ENCODE measurements at places on chromosomes 6 and 20.

DNA sequence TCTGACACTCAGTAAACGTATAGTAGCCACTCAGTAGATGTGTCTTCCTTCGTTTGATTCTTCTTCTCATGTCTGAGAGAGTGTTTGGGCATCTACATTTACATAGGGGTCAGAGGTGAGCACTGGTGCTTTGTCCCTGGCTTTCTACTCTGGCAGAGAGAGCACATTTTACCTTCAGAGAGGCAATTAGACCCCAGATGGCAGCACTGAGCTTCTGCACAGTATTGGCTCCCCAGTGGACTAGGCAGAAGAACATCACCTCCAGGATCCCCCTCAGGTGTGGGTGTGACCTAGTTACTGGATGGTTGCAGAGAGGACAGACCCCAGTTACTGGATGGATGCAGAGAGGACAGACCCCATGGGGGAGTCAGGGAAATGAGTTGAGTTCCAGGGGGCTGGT, 327.2 kb downstream of the DHX35 start:
- no peak for DNase-seq

- no peak for DNase-seq
These were observed 2.2 kb downstream of the SMPDL3A start for GRCh38 chr6:122791310-122791679.

- DNase-seq = no peak
These were observed 86.6 kb upstream of the STXBP5 start for GRCh38 chr6:147117580-147117979.

DNA sequence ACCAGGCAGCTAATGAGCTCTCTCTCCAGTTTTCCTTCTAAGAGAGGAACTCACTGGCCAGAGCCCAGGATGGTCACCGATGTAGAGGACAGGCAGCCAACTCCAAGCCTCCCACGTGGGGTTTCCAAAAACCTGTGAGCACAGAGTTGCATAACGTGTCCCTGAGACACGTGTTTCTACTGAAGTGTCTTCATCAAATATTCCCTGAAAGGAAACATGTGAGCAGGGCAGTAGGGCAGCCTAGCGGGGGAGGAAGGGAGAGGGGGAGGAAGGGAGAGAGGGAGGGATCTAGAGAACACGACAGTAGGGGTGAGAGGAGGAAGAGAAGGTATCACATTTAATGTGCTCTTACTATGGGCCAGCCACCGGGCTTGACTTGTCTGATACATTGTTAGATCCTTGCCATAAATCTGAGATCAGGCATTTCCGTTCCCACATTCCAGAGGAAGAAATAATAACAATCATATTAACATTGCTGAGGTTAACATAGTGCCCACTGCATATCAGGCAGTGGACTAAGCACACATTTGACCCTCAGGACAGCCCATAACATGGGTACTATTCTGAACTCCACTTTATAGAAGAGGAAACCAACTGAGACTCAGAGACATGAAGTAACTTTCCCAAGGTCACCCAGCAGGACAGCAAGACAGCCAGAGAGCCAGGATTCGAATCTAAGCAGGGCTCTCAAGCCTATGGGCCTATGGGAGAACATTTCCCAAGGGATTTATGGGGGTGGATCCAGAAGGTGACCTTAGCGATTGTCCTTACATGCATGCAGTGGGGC, 4.5 kb upstream of the SYS1 start:
- no peak for DNase-seq

GRCh38 chr6:25172819-25173218, 106.4 kb upstream of the CARMIL1 start:
- DNase-seq = no peak

DNA sequence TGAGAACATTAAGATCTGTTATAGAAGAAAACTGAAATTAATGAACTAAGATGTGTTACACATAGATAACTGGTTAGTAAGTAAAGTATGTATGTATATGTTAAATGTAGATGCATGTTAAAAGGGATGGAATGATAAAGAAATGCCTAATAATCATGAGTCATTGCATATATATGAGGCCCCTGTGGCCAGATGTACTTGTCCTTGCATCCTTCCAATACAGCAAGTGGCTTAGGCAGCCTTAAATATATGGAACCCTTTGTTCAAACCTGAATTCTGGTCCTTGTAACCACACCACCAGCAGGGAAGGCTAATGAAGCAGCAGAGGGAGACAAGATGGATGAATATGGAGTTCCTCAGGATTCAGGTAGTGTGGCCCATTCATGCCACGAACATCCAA, 9.8 kb upstream of the AKAP7 start:
- no peak for DNase-seq

DNA sequence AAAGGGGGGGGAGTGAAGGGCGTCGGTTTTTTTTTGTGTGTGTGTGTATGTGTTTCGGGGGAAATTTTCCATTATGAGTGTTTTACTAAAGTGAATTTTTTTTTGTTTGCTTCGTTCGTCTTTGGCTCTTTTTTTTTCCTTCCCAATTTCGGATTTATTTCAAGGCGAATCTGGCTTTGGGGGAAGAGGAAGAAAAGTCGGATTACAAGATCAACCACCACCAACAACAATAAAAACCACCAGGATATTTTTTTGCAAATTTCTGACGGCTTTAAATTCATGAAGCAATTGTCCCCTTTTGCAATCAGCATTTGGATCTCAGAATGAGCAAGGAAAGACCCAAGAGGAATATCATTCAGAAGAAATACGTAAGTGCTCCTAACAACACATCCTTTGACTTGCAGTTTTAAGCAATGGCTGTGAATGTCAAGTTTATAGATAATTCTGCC, 372 bp downstream of the JARID2 start:
- no peak for DNase-seq

GRCh38 chr20:50534567-50534966, 24.4 kb downstream of the PTPN1 start:
- DNase-seq = no peak

- no peak for DNase-seq
These were observed 40.4 kb downstream of the ESF1 start for GRCh38 chr20:13744352-13744751.

DNA sequence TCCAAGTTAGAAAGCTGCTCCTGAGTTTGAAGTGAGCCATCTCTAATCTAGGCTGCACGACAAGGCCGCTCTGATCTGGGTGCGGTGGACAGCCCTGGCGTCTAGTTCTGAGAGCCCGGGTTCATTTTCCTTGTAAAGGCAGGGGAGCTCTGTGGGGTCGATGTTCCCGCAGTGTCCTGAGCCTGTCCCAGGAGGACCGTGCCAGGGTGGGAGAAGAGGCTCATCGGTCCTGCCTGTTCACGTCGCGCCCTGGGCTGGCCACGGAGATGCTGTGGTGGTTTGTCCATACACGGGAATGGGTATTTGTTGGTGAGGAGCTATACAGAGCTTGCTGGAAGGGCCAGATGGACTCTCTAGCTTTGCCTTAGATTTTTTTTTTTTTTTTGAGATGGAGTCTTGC, 27.0 kb downstream of the PSMG4 start:
- DNase-seq = no peak

DNA sequence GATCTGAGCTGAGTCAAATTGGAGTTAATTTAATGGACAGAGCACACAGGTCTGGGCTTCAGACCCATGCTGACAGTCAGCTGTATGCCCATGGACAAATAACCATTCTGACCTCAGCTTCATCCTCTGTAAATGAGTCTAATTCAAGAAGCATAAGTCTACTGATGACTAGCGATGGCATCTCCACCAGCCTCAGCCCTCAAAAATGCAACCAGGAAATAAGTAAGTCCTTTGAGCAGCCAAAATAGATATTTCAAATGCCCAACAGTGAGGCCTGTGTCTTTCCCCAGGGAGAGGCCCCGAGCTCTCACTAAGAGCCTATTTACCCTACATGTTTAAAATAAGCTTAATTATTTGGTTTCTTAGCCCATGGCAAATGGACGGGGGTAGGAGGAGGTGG, 114.2 kb upstream of the MTHFD1L start:
- no peak for DNase-seq
